GM23338 (cell line): ENCODE measurements at places on chromosomes 2 and 18. TPM values are rescaled to one million over a fixed set of nuclear protein-coding genes. Genes with fewer than 3 reads are reported as not detected.

The STEAP3 gene
- 18.2 and 27.3 TPM in 2 replicates for total RNA-seq

The IL1R2 gene
- total RNA-seq: not detected in 2 replicates

The RAPGEF4 gene
- total RNA-seq: 1.9 and 4.7 TPM in 2 replicates

The SPAG16 gene
- 19.7 and 20.2 TPM in 2 replicates for total RNA-seq

The KCNG2 gene
- 0.52 TPM in 1 of 2 replicates, not detected in the other for total RNA-seq

The GYPC gene
- 13.4 and 19.6 TPM in 2 replicates for total RNA-seq

DNA sequence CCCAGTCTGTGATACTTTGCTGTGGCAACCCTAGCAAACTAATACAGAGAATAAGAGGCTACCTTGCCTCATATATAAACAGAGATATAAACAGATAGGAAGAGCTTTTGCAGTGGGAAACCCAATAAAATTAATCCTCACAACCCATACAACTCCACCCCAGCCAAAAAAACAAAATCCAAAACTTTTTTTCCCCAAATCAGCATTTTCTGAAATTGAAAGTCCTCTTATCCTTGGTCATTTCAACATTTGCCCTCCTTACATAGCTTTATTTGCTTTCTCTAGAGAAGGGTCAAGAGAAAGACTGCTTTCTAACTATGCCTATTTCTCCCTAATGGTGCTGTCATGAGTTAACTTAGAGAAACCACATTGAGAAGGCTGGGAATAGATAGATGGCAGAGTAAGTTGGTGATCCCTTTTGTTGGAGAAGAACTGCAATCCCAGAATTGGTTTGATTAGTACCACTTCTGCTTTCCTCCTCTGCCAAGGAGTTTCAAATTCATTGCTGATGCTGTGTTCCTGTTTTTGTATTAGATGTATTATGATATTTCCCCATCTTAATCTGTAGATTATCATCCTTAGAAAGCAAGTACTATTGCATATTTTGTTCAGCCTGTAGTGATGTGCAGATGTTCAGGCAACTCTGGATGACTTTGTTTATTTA is 76.5 kb upstream of the B3GNT2 start:
- no peak overlapping the region for H3K4me3 ChIP-seq
- H3K4me1 ChIP-seq: peaks cover 13% of the 10 kb centered on the region
- no peaks in the 10 kb centered on the region for H3K36me3 ChIP-seq
- no peak overlapping the region for H3K27ac ChIP-seq
- no peaks in the 10 kb centered on the region for H3K27me3 ChIP-seq

DNA sequence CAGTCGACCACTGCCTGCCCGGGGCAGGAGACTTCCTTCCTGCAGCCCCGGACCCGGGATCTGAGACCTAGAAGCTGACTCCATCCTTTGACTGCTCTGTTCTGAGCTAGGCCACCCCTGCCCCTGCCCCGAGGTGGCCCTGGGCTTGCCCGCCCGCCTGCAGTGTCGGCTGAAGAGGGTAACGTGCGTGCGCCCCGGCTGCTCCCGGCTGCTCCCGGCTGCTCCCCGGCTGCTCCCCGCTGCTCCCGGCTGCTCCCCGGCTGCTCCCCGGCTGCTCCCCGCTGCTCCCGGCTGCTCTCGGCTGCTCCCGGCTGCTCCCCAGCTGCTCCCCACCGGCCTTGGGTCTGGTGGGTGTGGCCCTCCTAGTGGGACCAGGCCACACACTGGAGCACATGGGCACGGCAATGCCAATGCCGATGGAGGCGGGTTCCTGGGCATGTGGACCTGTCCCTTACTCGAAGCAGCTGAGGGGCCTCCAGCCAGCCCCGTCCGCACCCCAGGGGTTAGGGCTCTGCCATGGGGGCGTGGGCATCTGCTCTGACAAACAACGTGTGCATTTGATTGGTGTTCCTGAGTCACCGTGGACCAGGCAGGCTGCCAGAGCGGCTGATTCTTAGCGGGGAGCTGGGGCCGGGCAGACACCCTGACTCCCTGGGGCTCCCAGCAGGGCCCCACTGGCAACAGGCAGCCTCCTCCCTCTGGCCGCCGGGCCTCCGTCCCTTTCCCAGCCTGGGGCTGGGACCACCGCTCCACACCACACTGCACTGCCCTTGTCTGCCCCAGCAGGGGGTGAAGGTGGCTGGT is 2.0 kb upstream of the GAL3ST2 start:
- no peaks in the 10 kb centered on the region for H3K36me3 ChIP-seq
- H3K27ac ChIP-seq: no peak overlapping the region
- H3K4me3 ChIP-seq: no peak overlapping the region
- no peak for DNase-seq

DNA sequence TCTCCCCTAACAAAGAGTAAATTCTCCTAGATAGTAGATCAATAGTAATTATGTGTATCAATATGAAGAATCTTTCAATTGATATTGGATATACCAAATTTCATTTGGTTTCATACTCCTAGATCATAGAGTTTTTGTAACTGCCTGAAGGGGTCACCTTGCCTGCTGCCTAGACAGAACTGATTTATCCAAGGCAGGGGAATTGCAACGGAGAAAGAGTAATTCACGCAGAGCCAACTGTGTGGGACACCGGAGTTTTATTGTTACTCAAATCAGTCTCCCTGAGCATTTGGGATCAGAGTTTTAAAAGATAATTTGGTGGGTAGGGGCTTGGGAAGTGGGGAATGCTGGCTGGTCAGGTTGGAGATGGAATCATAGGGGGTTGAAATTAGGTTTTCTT is 92.2 kb upstream of the SLC8A1 start:
- peaks cover 4% of the 10 kb centered on the region; the same call in 1 of the 2 replicates for H3K4me1 ChIP-seq
- no peak for DNase-seq
- H3K4me3 ChIP-seq: no peak overlapping the region
- no peak overlapping the region for H3K27ac ChIP-seq

DNA sequence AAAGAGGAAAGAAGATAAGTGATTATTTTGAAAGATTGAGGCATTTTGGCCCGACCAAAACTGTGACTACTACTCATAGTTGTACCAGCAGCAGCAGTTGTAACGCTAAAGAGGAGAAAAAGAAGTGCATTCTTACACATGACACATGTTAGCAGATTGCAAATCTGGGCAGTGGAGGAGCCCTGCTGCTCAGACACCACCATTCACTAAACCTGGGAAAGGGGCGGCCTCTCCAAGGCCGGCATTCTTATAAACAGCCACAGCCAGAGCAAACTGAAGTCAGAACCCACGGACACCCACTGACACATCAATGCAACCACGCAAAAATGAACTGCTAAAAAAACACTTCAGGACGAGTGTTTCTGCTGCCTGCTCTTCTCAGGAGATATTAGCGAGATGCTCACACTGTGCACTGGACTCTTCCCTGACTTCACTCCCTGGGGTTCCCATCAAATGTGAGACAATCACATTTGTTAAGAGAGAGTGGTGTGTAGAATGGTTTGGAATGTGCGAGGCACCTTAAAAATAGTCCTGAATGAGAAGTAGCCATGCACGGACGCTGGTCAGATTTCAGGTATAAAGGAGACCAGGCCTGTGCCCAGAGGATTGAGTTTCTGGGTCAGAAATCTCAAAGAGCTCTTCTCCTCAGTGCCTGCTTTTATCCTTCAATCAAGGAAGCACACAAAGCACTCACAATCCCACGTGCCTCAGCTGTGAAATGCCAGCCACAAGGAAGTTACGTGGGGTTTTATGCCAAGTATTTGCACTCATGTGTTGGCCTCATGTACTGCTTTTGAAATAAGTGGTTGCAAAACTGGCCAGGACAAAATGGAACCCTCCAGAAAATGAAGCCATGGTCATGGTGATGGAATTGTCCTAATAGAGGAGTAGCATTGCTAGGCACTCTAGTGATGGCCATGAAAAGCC is 83.4 kb downstream of the MTCL1 start:
- no peaks in the 10 kb centered on the region for H3K27me3 ChIP-seq
- H3K4me3 ChIP-seq: no peak overlapping the region
- no peak for DNase-seq
- H3K27ac ChIP-seq: no peak overlapping the region

GRCh38 chr18:49510393-49511115 is 23.5 kb upstream of the C18orf32 start:
- no peak overlapping the region for H3K4me3 ChIP-seq
- DNase-seq: peak; percentile 71
- peaks cover under 1% of the 10 kb centered on the region for H3K4me1 ChIP-seq
- H3K27me3 ChIP-seq: no peaks in the 10 kb centered on the region

- H3K27me3 ChIP-seq: no peaks in the 10 kb centered on the region
- 0 out of 2 replicates have a peak, but pooled peaks cover 2% of the 10 kb centered on the region for H3K36me3 ChIP-seq
- DNase-seq: no peak
- no peak overlapping the region for H3K4me3 ChIP-seq
- H3K4me1 ChIP-seq: peaks cover 4% of the 10 kb centered on the region; the same call in 1 of the 2 replicates
- no peak overlapping the region for H3K27ac ChIP-seq
These were observed 197.6 kb downstream of the LRP1B start for GRCh38 chr2:141933226-141933625.

DNA sequence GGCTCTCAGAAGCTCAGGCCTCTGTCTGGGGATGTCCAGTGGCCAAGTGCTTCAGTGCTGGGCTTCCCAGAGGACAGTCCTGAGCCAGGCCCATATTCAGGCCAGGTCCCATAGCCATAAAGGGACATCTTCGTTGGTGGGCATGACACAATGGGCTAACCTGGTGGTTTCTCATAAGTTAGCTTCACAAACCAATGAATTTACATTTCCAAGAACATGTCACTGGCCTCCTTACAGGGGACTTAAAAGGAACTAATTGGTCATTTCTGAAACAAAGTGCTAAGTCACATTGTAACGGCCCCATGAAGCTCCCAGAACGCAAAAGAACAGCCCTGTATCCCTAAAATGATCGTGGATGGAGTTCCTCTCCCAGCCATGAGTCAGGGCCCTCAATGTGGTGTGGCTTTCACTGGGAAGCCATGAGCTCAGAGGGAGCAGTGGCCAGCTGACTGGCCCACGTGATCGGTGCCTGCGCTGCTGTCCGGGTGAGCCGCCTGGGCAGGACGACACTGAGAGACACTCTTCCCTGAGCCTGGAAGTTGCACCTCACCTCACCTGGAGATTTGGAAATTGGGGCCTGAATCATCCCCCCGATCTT is 163.7 kb upstream of the APCDD1 start:
- no peak overlapping the region for H3K27ac ChIP-seq
- H3K36me3 ChIP-seq: no peaks in the 10 kb centered on the region
- peaks cover 4% of the 10 kb centered on the region for H3K4me1 ChIP-seq
- H3K4me3 ChIP-seq: no peak overlapping the region

DNA sequence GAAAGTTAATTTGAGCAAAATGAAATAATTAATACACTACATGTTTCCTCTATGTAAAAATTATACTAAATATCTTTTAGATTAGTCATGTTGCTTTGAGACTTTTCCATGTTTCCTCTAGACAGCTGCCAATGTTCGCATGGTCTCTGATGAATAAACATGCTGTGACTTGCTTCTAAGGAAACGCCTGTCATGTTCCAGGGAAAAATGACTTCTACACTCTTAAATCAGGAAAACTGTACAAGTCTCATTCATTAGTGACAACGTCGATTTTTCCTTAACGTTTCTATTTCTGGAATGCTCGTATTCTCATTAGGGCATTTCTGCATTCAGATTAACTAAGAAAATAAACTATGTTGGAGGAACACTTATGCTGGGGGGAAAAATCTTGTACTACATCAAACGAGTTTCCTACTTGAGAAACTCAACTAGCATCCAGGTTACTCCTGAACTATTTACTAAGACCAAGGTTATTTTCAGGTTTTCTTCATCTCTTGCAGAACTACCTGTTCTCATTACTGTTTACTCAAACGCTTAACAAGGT is 1.6 kb downstream of the COBLL1 start:
- H3K27ac ChIP-seq: no peak overlapping the region
- peak overlapping the region; percentile 87 for H3K4me3 ChIP-seq
- H3K36me3 ChIP-seq: no peaks in the 10 kb centered on the region
- no peak for DNase-seq
- peaks cover 16% of the 10 kb centered on the region for H3K27me3 ChIP-seq

GRCh38 chr2:155099784-155100183 is 401.3 kb downstream of the KCNJ3 start:
- no peaks in the 10 kb centered on the region for H3K4me1 ChIP-seq
- no peak overlapping the region for H3K27ac ChIP-seq
- peak; percentile 31 for DNase-seq
- H3K36me3 ChIP-seq: no peaks in the 10 kb centered on the region
- no peaks in the 10 kb centered on the region for H3K27me3 ChIP-seq
- no peak overlapping the region for H3K4me3 ChIP-seq

DNA sequence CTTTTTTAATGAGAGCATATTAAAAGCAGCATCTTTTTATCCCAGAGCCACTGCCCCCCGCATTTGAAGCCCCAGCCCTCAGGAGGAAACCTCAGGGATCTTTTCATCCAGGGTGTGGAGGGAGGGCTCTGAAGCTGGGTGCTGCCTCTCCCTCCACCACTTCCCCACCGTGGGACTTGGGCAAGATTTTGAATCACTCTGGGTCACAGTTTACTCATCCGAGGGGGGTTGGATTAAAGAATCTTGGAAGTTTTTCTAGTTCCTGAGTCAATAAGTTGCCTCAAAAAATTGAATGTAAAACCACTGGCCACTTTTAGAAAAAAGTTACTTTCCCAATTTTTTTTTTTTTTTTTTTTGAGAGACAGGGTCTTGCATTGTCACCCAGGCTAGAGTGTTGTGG is 62.0 kb upstream of the ANKRD44 start:
- H3K27ac ChIP-seq: no peak overlapping the region
- H3K4me1 ChIP-seq: no peaks in the 10 kb centered on the region
- H3K4me3 ChIP-seq: no peak overlapping the region
- H3K36me3 ChIP-seq: no peaks in the 10 kb centered on the region

DNA sequence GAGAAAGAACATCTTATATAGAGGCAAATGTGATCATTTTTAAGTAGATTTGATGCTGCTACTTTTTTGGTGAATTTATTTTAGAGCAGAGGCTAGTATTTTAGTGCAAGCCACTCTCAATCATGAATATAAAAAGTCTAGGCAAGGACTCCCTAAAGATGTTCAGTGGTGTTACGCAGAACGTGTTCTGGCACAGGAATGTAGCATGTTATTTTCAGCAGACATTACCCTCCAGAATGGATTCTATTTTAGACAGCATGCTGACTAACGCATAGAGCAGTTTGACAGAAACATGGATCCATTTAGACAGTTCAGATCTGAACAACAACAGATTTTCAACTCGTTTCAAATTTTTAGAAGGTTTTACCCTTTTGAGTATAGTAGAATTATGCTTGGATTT is 54.1 kb downstream of the DSC3 start:
- H3K27me3 ChIP-seq: no peaks in the 10 kb centered on the region
- no peaks in the 10 kb centered on the region for H3K36me3 ChIP-seq
- no peak for DNase-seq

DNA sequence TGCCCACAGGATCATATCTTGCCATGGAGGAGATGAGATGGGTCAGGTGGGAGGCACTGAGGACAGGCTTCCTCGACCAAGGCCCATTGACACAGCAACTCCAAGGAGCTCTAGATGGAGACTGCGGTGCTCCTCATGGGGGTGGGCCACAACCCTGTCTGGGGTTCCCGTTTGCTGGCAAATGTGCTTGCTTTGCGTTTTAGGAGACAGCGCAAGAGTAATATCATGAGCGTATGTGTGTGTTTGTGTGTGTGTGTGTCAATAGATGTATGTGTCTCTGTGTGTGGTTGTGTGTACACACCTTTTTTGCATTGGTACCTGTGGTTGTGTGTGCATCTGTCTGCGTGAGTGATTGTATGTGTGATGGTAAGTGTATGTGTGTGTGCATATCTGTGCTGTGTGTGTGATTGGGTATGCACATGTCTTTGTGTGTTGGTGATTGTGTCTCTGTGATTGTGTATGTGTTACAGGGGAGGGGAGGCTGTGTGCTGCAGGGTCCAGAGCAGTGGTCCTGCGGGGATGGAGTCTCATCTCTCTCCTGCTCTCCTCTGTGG is 4.4 kb downstream of the FBLN7 start:
- H3K27me3 ChIP-seq: peaks cover 49% of the 10 kb centered on the region
- H3K4me3 ChIP-seq: no peak overlapping the region
- H3K4me1 ChIP-seq: peaks cover 8% of the 10 kb centered on the region
- DNase-seq: no peak
- no peaks in the 10 kb centered on the region for H3K36me3 ChIP-seq

GRCh38 chr2:64348386-64349130 is 105.4 kb upstream of the LGALSL start:
- no peaks in the 10 kb centered on the region for H3K4me1 ChIP-seq
- H3K4me3 ChIP-seq: no peak overlapping the region
- no peak overlapping the region for H3K27ac ChIP-seq
- no peak for DNase-seq
- H3K36me3 ChIP-seq: no peaks in the 10 kb centered on the region
